Stimulated activated CD8-positive, alpha-beta memory T cell treated with anti-CD3 and anti-CD28 coated beads, Interleukin-4, amount 100 ng/mL, for 24 hours (primary cell): ENCODE measurements at places on chromosomes 3 and 15.
A peak's percentile ranks its signal among the peaks of the same experiment; 100 is the strongest.

DNA sequence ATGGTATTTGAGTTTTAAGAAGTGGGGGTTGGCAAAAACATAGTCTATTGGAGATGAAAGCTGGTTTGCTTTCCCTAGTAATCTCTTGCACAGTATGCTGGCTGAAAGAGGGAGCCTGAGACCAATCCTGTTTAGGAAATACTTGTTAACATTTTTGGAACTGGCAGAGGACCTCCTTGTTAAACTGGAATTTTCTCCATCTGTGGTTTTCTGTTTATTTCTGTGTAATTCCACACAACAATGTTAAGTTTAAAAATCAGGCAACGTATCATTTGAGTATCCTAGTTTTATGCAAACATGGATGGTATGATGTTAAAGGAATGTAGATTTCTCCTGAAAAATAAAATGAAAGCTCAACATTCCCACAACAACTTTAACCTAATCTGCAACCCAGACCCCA is 536.0 kb upstream of the TBL1XR1 start:
- no peak for DNase-seq

DNA sequence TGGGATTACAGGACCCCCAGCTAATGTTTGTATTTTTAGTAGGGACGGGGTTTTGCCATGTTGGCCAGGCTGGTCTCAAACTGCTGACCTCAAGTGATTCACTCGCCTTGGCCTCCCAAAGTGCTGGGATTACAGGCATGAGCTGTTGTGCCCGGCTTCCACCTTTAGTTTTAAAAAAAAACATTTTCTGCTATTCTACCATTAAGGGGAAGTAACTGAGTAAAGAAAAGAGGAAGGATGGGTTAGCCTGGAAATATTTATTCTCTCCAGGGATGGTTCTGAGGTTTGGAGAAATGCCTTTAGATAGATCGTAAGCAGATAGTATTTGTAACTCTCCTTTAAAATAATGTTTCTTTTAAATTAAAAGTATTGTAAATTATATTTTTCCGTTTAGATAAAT is 3.1 kb downstream of the AP4E1 start:
- DNase-seq = no peak

- DNase-seq = no peak
Observed at GRCh38 chr3:191257286-191257685, 58.2 kb downstream of the OSTN start.

DNA sequence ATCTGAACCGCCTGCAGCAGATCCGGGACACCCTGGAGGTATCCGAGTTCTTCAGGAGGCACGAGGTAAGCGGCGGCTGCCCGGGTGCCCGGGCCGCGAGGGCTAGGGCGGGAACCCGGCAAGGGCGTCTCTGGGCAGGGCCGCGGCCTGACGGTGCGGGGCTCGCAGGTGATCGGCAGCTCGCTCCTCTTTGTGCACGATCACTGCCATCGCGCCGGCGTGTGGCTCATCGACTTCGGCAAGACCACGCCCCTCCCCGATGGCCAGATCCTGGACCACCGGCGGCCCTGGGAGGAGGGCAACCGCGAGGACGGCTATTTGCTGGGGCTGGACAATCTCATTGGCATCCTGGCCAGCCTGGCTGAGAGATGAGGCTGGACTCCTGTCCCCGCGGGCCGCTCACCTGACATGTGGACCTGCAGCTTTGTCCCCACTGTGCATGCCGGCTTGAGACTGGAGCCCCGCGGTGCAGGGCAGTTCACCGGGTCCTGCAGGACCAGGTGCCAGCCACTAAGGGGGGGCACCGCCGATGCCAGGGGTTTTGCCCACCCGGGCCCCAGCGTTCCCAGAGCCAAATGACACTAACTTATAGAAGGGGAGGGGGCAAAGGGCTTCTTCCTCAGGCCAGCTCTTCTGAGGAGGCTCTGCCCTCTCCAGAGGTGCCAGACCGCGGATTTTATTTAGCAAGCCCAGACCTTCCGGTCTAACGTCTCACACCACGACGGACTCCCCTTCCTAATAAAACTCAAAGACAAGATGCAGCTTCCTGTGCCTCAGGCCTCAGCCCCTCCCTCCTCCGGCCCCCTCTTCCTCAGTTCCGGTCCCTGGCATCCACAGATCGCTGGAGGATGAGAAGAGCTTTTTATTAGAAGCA is 9.4 kb downstream of the ITPKA start:
- no peak for DNase-seq

- DNase-seq = no peak
Observed at GRCh38 chr15:35724626-35725025, 178.7 kb upstream of the DPH6 start.

DNA sequence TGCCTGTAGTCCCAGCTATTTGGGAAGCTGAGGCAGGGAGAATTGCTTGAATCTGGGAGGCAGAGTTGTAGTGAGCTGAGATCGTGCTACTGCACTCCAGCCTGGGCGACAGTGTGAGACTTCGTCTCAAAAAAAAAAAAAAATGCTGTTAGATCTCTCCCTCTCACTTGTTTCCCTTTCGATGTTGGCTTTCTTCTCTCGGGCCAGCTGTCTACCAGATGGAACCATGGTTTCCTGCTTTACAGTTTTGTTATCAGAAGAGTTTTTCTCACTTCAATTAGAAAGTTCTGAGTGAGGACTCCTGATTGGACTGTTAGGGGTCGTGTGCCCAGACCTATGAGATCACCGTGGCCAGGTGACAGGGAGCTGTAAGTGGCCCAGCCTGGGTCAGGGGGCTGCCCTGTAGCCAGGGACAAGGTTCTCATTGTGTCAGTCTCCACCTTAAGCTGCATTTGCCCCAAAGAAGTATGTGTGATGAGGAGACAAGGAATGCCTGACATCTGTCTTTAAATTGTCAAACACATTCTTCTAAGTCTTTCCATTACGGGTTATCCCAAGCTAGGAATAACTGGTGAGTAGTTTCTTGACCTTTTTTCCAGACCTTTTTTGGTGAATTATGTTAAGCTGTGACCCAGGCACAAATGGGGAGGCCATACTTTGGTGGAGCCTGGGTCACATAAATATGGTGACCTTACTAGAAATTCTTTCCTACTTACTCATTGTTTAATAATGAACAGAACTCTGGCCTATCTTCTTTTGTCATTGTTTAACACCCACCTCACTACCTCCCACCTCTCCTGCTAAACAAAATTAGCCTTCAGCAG is 25.2 kb downstream of the SNAPC5 start:
- no peak for DNase-seq

- no peak for DNase-seq
Observed at GRCh38 chr3:32399030-32399620, 7.5 kb downstream of the CMTM7 start.

DNA sequence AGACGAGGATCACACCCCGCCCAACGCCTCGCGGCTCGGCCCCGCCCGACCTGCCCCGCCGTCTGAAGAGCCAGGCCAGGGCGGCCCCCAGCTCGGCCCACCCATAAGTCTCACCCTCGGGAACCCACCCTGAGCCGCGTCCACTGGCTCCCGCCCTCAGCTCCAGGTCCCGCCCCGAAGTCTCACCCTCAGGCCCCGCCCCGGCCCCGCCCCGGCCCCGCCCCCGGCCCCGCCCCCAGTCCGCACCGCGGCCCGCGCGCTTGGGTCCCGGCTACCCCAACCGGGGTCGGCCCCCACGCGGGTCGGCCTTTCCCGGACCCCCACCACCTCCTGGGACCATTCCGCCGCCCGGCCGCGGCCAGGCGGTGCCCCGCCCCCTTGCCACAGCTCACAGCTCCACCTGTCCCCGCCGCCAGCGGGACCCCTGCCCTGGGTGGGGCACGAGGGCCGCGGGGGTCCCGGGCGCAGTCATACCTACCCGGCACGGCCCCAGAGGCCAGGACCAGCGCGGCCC is 489 bp downstream of the CSPG5 start:
- peak; percentile 13 for DNase-seq

DNA sequence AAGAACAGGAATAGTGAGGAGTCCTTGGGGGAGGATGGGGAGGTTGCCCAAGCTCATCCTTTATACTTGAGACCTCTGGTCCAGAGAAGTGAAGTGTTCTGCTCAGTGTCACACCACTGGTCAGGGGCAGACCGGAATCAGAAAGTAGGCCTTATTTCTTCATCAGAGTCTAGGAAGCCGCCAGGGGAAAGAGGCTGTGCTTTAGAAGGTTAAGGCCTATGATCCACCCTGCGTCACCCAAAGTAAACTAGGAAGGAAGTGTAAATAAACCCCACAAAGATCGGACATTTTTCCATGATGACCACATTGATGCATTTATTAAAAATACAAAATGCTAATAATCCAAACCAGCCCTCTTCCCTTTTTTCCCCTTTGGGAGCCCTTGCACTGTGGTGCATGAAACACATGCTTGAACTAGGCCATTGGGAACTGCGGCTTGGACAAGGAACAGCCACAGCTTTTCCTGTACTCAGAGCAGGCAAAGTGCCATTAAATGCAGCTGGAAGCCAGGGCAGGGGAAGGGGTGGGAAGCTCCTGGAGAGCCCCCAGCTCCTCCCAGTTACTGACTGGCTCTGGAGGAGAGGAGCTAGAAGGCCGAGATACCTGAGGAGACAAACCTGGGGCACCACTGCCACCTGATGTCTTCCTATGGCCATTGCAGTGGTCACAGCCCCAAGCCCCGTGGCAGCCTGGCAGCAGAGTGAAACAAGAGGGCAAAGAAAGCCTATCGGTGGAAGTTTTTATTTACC is 37.0 kb downstream of the CDC25A start:
- peak; percentile 39 for DNase-seq

DNA sequence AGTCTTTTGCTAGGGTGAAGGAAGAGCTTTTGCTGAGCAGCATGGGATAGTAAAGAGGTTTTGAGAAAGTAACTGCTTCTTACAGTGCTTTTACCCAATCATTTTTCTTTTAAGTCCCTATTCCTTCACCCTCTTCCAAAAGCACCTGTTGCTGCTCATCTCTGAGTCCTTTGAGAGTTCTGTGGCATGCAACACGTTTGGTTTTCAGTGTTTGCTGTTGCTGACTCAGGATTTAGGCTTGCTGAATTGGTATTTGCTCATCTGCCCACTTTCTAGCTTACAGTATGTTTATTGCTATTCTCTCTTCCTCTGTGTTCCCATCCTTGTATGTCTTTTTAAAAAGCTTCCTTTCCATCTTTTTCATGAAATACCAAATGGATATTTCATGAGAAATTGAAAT is 55.9 kb upstream of the THRB start:
- DNase-seq = no peak

GRCh38 chr3:196216089-196216564 is at the start of gene SLC51A:
Gene SLC51A (plus strand): TSS chr3:196216534. CDS start chr3:196216713, 179 bp downstream.
- no peak for DNase-seq

DNA sequence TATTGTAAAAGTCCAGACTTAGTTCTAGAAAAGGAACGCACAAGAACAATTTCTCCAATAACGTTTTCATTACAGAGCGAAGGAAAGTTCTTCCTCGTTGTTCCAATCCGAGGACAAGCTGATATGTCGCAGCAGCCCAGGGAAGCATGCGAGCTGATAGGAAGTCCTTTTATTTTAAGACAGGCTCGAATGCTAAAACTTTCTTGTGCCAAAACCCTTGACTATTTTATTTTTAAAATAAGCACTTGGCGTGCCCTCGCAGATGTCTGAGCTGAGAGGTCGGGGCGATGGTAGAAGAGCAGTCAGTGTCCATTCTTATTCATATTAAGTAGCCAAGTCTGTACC is 433 bp upstream of the MITF start:
- no peak for DNase-seq

GRCh38 chr15:35305031-35305550 is 220.0 kb upstream of the NANOGP8 start:
- no peak for DNase-seq
